ENCODE measurements at places on chromosomes 16 and 17.

- no peak for DNase-seq
Observed at GRCh38 chr17:7782240-7782639, 51.8 kb upstream of the KDM6B start.

DNA sequence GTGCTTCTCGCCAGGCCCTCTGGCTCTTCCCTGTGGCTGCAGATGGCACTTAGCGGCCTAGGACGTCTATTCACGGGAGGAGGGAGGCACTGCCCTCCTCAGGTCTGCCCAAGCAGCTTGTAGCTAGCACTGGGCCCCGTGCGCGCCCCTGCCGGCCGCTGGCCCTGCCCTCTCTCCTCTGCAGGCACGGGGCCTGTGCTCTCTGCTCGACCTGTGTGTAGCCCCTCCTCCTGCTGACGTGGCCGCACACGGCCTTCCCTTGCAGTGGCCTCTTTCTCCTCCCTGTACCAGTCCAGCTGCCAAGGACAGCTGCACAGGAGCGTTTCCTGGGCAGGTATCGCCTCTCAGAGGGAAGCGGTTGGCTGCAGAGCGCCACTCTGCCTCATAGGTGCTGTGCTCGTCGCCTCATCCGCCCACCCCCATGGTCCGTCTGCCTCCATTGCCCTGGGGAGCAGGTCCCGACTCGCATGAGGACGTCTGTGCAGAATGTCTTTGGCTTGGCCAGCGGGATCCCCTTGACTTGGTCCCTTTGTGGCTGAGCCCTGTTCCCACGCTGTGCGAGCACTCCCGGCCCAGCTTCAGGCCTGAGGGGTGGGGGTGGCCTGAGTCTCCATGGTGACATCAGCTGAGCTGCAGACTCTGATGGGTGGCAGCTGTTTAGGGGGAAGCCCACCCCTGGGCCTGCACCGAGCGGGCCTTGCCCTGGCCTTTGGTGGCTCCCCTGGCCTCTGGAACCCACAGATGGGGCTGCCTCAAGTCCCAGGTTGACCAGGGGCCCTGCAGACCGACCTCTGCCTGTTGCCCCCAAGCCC lies 34.6 kb downstream of the TSC2 start:
- DNase-seq: no peak

DNA sequence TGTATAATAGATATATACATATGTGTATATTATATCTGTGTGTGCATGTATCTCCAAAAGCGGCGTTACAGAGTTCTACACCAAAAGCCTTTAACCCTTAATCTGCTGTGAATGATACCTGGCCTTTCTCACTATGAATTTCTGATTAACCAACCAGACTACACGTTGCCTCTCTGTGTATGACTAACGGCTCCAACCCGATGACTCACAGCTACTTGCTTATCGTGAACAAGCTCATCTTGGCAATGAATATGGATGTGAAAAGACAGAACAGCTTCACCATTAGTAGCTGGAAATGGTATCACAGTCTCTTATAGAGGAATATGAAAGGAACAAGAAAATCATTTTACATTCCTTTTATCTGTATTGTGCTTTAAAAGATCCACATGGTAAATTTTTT lies 23.8 kb upstream of the ARHGAP44 start:
- no peak for DNase-seq

GRCh38 chr17:79002796-79003593 lies 6.6 kb downstream of the CANT1 start:
- no peak for DNase-seq

DNA sequence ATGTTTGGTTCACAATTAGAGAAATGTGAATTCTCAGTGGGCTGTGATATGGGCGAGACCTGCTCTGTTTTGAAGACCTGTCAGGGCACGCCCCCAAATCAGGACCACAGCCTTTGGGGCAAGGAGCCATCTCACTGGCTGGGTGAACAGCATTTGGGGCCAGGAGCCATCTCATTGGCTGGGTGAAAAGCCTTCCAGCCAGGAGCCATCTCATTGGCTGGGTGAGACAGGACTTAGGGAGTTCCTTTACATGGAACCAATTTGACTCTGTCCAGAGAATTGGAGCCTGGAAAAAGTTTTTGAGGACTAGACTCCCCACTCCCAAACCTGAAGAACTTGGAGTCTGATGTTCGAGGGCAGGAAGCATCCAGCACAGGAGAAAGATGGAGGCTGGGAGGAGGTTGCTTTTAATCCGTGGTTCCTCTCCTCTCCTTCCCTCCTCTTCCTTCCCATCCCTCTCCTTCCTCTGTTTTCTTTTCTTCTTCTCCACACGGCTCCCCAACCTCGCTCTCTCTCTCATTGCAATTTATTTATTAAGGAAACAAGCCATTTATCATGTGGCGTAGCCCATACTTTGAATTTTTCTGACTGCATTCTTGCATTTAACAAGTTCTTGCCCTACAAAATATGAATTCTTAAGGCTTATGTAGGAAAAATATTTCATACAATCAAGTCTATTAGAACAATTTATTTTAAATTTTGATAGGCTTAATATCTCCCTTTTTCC lies 19.7 kb downstream of the FOXL1 start:
- DNase-seq: no peak

GRCh38 chr16:80691111-80691741 lies 113.2 kb downstream of the CDYL2 start:
- no peak for DNase-seq

GRCh38 chr17:15915961-15916360 lies 29.0 kb upstream of the ADORA2B start:
- no peak for DNase-seq

DNA sequence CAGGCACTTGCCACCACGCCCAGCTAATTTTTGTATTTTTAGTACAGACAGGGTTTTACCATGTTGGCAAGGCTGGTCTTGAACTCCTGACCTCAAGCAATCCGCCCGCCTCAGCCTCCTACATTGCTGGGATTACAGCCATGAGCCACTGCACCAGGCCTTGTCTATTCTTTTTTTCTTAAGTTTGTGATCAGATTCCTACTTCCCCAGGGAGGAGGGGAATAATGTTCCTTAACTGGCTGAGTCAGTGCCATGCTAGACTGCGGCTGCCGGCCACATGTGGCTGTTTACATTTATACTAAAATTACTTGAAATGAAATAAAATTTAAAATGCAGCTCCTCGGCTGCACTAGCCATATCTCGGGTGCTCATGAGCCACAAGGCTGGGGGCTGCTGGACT lies 27.8 kb upstream of the USP36 start:
- DNase-seq: no peak

GRCh38 chr16:77480681-77481315 lies 46.0 kb upstream of the ADAMTS18 start:
- DNase-seq: no peak

DNA sequence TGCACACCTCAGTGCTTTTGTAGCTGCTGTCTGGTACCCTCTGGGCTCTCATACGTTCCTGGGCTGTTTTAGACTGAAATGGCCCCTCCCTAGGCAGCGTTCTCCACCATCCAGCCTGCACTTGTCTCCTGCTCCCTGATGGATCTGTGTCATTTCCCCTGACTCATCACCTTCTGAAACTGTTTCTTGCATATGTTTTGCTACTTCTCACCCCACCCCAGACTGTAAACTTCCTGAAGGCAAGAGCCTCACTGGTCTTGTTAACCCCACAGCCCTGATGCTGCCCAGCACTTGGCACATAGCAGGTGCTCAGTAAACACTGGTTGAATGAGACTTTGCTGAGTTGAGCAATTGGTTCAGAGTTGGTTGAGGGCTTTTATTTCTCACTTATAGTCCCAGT lies 78.7 kb downstream of the CRISPLD2 start:
- DNase-seq: no peak

GRCh38 chr16:23900480-23901177 lies 64.8 kb downstream of the PRKCB start:
- DNase-seq: no peak
